ENCODE measurements at places on chromosomes 2 and 18.

DNA sequence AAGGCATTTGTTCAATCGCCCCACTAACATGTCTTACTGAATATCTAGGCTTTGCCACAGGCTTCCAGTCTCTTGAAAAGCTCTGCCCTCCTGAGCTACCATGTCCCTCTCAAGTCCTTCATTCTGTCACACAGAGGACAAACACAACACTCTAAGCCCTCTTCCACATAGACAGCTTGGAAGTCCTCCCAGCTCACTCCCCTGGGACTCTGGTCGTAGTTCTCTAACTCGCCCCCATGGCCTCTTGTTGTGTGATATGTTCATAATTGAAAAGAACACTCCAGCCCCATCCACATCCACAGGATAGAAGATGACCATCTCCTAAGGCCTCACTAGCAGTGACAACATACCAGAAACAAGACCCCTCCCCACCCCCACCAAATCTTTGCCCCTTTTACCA lies 37.9 kb downstream of the BUB1 start:
- DNase-seq: no peak

GRCh38 chr2:47720559-47720958 lies 62.4 kb upstream of the MSH6 start:
- DNase-seq: no peak

GRCh38 chr18:42045346-42045745 lies 90.3 kb downstream of the PIK3C3 start:
- peak; percentile 13 for DNase-seq

DNA sequence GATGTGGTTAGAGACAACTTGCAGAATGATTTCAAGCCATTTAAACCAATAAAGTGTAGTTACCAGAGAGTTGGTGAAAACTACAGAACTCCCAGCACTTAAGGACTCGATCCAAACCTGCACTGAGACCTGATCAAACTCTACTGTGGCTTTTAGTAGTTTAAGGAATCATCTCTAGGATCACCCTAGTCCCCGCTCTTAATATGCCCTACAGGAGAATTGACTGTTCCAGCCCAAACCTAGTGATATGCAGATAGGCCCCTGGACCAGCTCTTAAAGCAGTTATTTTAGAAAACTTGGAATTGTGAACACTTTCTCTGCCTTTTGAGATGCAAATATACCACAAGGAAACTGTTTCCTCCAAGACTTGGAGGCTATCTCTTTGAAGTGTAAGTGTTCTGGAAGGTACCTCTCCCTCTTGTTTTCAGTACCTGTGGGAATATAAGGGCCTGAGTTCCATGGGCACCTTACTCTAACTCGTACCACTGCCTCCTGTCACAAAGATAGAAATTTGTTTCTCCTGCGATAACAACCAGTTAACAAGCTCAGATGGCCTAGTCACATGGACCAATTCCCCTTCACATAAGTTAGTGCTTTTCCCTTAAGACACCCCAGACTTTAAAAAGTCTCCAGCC lies 1367.2 kb upstream of the SLC39A10 start:
- DNase-seq: no peak

DNA sequence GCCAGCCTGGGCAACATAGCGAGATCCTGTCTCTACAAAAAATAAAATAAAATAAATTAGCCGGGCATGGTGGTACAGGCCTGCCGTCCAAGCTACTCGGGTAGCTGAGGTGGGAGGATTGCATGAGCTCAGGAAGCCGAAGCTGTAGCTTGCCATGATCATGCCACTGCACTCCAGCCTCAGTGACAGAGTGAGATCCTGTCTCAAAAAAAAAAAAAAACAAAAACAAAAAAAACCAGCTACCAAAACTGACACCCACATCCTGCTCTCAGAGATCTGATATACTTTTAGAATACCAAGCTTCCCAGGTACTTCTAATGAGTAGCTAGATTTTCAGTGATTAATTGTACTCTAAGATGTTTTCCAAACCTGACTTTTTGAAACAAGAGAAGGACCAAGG lies 74.0 kb downstream of the TTC27 start:
- DNase-seq: no peak

GRCh38 chr2:11855064-11855760 lies 108.8 kb downstream of the LPIN1 start:
- no peak for DNase-seq

DNA sequence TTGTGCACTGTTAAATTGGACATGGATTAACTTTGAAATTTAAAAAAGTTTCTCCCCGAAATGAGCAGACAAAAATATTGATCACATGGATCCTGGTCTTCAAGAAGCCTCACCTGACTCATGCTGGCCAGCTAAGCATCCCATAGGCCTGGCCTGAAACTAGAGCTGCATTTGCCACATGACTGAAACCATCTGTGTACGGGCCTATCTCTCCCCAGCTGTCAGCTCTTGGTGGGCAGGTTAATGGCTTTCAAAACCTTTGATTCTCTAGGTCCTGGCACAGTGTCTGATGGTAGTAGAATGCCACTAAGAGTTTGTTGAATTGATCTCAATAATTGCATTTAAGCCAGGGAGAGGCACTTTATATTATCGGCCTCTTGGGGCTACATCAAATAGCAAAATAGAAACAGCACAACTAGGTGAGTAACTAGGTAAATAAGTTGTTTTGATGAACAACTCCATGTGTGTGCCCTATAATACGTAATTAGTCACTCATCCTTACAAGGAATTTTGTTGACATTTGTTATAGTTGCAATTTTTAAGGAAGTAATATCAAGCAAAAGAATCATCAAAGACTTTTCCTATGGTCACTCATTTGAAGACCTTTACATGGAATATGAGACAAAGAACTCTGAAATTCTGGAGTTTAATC lies 251.1 kb downstream of the SP3 start:
- DNase-seq: no peak

DNA sequence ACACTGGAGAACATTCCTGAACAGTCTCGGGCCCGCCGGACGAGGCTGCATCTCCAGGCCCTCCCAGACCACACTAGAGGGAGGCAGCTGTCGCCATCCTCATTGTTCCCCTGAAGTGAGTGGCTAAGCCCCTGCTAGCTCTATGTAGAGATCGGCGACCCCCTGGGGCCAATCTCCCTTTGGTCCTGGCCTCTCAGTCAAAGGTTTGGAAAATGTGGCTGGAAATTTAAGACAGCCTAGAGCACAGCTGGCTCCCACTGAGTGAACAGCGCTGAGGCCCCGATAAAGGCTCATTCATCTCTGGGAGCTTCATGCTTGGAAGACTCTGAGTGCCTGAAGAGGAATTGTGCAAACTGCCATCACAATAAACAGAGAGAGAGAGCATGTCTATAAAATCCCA lies 360.3 kb downstream of the CLIP4 start:
- DNase-seq: no peak

DNA sequence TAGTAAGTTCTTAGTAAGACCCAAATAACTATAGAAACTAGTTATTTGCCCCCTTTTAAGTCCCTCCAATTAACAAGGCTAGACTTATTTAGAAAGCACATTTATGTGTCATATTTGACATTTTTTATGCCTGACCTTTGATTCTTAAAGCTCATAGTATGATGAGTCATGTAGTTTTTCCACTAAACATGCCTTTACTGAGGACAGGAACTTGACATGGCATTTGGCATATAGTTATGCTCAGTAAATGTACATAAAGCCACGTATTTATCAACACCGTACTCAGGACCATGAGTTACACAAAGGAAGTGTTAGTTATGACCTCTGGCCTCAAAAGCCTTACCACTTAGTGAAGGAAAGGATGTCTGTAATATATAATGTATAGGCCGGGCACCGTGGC lies 78.9 kb downstream of the GNAL start:
- DNase-seq: no peak

- DNase-seq: no peak
Observed at GRCh38 chr18:77107292-77107691, 25.3 kb downstream of the MBP start.

DNA sequence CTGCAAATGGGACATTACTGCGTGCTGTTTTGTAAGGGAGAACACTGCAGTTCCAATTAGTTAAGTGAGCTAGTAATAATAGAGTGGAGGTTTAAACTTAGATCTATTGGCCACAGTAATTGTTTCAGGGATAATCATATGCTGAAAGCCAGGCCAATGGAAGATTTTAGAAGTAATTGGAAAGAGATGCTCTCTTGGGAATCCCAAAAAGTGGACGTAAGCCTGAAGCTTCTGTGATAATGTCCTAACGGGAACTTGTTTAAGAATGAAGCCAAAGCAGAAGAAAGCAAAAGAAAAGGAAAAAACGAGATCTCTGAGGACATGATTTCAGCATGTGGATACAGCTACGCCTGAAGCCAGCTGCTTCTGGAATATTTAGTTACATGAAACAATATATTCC lies 594.6 kb downstream of the SLC4A3 start:
- no peak for DNase-seq

- no peak for DNase-seq
Observed at GRCh38 chr18:45780568-45780967, 44.9 kb upstream of the SIGLEC15 start.

DNA sequence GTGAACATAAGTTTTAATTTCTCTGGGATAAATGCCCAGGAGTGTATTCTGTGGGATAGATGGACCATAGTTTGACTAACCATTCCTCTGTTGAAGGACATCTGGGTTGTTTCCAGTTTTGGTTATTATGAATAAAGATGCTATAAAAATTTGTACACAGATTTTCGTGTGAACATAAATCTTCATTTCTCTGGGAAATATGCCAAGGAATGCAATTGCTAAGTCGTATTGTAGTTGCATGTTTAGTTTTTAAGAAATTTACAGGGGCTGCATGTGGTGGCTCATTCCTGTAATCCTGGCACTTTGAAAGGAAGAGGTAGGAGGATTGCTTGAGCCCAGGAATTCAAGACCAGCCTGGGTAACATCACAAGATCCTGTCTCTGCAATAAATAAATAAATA lies 6.9 kb upstream of the SLC11A1 start:
- DNase-seq: no peak
